Fibroblast of skin of left quadriceps (primary cell): ENCODE measurements at places on chromosomes 16 and 17.

DNA sequence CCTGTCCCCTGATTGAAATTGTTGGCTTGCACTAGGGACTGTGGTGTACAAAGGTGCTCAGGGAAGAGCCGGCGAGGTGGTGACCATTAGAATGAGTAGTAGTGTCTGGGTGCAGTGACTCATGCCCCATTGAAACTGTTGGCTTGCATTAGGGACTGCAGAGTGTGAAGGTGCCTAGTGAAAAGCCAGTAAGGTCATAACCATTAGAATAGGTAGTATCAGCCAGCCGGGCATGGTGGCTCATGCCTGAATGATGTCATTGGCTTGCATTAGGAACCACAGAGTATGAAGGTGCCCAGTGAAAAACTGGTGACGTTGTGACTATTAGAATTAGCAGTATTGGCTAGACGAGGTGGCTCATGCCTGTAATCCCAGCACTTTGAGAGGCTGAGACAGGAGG, 78.9 kb downstream of the ABCC6 start:
- DNase-seq = no peak

- no peak for DNase-seq
These were observed 124.7 kb downstream of the MAF start for GRCh38 chr16:79475841-79476240.

GRCh38 chr17:10899281-10899680, 61.4 kb upstream of the PIRT start:
- DNase-seq = no peak

- peak; percentile 98 for DNase-seq
These were observed 14.4 kb upstream of the FAAP100 start for GRCh38 chr17:81566461-81567126.

DNA sequence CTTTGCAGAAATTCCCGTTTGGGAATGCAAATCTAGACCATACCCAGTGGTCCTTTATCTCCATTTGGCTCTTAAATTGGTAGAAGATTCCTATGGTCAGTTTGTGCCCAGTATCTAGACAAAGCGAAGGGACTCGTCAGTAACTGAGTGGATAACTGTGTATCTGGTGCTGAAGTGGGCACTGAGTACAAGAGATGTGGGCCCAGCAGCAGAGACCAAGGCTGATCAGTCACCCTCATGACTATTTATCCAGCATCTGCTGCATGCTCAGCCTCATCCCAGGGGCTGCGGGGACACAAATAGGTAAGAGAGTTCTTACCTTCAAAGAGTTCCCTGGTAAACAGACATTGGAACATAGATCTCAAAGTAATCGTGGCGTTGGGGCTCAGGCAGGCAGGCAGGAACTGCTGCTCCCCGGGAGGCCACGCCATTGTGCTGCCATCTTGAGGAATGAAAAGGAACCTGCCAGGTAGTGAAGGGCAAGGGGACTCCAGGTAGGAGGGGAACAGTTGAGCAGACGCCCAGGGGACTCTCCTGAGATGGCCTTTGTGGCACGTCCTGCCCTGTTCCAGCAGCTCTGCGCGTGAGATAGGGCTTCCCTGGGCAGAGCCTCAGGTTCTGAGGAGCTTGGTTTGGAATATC, 10.3 kb downstream of the NT5M start:
- no peak for DNase-seq

GRCh38 chr17:40791787-40792436, 7.8 kb downstream of the KRT28 start:
- DNase-seq = no peak

GRCh38 chr16:4272114-4272956, 488 bp downstream of the TFAP4 start:
- DNase-seq = no peak

GRCh38 chr17:66549311-66549704, 246.9 kb downstream of the PRKCA start:
- peak; percentile 94 for DNase-seq

GRCh38 chr17:42414704-42415409, 8.2 kb downstream of the CAVIN1 start:
- DNase-seq = no peak

DNA sequence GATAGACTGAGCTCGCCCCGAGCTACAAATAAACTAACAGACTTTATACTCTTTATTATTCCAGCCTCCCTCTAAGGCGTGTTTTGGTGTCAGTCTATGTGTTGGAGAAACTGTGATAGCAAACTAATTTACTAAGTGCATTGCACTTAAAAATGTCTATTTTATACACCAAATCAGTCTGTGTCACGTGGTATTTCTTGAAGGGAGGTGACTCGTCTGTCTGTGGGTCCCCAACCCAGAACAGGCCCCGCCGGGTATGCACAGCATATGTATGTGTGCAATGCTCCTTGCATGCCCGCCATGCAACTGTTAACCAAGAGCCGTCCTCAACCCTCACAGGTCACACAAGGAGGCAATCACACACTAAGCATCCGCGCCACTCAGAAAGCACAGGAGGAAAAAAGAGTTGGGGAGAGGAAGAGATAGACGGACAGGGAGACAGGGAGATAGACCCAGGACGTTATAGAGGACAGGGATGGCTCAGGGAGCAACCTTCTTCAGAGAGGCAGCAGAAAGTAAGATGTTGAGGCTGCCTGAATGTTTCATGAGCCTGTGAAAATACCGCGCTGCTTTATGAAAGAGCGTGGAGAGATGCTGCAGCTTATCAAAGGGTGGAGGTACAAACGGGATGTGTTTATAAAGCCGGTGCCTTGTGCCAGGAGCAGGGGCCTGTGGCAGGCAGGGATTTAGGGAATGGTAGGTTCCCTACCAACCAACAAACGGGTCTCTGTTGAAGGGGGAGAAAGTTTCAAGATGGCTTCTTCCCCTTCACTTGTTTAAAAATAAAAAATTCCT, 4.2 kb downstream of the RBFOX3 start:
- DNase-seq = no peak

DNA sequence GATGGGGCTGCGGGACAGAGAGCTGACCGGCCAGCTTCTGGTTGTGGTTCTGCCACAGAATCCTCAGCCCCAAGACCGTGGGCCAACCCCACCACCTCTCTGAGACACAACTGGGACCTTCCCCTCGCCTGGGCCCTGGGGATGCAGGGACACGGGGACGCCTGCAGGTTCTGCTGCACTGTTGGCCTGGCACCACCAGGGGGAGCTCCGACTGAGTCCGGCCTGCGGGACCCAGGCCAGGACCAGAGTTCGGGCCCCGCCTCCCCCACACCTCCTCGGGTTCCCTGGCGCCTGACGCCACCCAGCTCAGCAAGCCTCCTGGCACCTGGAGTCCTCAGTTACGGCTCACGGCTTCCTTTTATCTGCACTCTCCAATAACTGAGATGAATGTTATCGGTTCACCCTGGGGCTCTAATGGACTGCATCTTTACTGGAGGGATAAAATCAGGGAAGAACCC, 27.3 kb downstream of the TBC1D16 start:
- no peak for DNase-seq

DNA sequence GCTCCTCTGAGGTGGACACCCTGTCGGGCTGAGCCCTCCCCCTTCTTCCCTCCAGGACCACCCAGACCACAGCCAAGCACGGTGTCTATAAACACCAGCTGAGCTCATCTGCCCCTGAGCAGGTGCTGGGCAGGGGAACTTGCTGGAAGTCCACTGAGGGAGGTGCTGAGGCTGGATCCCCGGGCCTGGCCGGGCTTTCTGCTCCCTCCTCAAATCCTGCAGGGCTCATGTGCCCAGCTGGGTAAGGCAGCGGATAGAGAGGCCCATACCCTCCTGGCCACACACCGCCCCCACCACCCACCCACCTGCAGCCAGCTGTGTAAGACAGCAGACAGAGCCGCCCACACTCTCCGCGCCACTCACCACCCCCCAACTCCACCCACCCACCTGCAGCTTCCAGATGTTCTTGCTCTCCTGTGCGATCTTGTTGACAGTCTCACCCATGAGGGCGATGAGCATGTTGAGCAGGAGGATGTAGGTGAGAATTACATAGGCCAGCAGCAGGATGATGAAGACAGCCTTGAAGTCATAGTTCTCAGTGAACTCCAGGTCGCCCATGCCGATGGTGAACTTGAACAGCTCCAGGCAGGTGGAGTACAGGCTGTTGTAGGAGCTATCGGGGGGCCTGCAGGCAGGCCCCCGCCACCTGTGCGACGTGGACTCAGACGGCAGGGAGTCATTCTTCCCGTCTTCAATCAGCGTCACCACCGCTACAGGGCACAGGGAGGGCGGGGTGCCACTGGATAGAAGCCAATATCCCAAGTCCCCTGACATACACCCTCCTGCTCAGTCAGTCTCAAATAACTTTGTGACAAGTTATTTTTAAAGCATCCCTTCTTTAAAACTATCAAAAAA, 15.9 kb upstream of the TRPV3 start:
- DNase-seq = no peak

- DNase-seq = peak; percentile 92
These were observed at the start of gene PFN1 for GRCh38 chr17:4948166-4948930. Gene PFN1 (minus strand): TSS chr17:4948530. CDS start chr17:4948394, 136 bp downstream.

DNA sequence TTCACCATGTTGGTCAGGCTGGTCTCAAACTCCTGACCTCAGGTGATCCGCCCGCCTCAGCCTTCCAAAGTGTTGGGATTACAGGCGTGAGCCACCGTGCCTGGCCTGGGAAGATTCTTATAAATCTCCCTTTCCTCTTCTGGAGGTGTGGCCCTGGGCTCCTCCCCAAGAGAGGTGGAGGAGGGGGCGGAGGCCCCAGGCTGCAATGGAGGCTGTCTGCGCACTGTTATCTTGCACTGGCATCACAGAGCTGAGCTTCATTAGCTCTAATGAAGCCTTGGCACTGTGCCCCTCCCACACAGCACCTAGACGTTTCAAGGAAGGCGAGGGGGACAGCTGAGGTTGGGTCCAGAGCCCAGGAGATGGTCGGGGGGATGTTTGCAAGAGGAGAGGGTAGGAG, 7.5 kb downstream of the ARHGAP23 start:
- DNase-seq = no peak

DNA sequence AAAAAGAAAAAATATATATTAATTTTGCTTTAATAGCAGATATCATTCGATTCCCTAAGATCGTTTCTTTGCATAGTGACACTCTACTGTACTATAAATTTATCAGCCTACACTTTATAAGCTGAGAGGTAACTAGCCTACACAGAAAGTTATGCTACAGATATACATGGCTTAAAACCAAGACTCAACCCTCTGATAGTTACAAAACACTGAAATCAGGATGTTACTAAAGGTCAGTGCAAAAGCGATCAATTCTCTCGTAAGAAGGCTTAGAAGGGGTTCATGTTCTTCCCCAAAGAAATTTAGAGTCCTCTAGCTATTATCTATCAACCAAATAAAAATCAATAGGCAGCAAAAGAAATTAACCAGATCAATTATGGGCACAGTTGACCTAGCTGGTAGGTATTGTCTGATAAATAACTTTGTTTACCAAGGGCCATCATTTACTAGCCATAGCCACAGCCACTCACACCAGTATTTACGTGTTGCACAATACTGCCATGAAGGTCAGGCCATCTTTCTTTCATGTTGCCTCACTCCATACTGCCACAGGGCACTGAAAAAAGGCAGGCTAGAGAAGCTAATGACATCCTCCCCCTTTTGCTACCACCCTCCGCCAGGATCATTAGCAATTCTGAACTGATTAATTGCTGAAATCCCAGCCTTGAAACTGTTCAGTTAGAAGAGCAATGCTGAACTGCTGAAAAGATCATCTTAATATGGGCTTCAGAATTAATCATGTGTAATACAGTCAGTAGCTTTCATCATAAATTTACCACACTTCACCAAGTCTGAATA, 43.7 kb downstream of the RND2 start:
- DNase-seq = no peak

DNA sequence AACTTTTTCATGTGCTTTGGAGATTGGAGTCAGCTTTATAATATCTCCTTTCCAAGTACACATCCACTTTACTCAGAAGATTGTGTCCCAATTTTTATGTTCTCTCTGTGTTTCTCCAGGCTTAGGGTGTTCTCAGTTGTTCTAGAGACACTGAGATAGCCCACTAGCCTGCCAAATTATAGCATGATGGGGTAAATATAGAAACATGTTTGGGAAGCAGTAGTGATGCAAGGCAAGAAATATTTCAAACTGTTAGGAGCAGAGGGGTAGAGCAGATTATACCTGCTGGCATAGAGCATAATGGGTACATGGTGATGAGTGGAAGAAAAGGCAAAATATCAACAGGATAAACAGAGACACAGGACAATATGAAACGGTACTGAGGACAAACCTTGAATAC, 12.4 kb downstream of the SLFN11 start:
- DNase-seq = no peak

GRCh38 chr17:7133424-7133823, 18.8 kb upstream of the ASGR2 start:
- no peak for DNase-seq

DNA sequence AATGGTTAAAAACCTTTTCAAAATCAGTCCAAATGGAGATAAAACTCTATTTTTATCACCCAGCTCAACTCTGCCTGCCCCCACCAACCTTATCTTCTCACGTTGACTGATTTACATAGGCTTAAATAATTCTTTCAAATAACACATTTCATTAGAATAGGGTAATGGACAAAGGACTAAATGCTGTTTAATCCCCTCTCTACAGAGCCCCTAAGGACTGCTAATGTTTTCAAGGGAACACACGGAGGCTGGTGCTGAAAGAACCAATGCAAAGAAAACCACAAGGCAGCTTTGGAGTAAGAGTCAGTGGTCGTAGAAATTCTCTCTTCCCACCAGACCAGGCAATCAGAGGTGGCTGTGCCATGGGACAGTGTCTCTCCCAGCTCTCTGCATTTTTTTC, 445.7 kb upstream of the MAF start:
- DNase-seq = no peak

GRCh38 chr16:78298986-78299385, 199.5 kb downstream of the WWOX start:
- DNase-seq = no peak

DNA sequence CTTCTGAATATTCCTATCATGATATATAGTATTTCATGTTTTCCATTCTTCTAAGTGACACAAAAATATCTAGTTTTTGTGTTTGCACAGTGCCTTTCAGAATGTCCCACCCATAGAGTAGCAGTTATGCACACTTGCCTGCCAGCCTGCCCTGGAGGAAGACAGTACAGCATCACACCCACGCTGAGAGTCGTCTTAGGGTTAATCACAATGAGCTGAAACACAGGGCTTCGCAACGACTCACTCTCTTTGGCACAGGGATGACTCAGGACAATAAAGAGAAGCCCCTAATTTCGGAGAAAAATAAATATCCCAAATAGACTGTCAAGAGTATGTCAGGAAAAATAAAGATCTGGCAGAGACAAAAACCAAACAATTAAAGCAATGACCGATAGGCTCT, 11.6 kb upstream of the NDUFAB1 start:
- no peak for DNase-seq
